ENCODE measurements at places on chromosomes 16 and 17. TPM values are rescaled to one million over a fixed set of nuclear protein-coding genes. Genes with fewer than 3 reads are reported as not detected.

CDRT4 gene
- 10.0 TPM for total RNA-seq

HS3ST4 gene
- total RNA-seq: not detected

CAMTA2 gene
- 59.8 TPM for total RNA-seq

PTX4 gene
- 0.26 TPM for total RNA-seq

RNF222 gene
- 0.15 TPM for total RNA-seq

PIK3R6 gene
- 0.72 TPM for total RNA-seq

SOST gene
- not detected for total RNA-seq

FOXN1 gene
- not detected for total RNA-seq

GRCh38 chr16:20867585-20867984 is 32.6 kb downstream of the DCUN1D3 start:
- H3K4me3 ChIP-seq: no peak overlapping the region
- H3K4me1 ChIP-seq: no peaks in the 10 kb centered on the region
- no peaks in the 10 kb centered on the region for H3K27me3 ChIP-seq
- H3K36me3 ChIP-seq: no peaks in the 10 kb centered on the region
- no peak overlapping the region for H3K27ac ChIP-seq
- no peak for DNase-seq

DNA sequence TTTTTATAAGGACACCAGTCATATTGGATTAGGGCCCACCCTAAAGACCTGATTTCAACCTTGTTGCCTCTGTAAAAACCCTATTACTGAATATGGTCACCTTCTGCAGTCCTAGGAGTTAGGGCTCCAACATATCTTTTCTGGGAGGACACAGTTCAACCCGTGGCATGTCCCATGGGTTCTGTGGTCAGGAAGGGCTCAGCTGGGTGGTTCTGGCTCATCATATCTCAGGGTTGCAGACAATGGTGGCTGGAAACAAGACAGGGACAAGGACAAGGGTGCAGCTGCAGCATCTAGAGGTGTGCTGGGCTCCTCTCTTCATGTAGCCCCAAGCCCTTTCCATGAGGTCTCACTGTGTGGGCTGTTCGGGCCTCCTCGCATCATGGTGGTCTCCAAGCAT is 63.1 kb upstream of the FOXF1 start:
- DNase-seq: no peak
- no peaks in the 10 kb centered on the region for H3K36me3 ChIP-seq
- no peak overlapping the region for H3K27ac ChIP-seq
- H3K4me1 ChIP-seq: peaks cover 13% of the 10 kb centered on the region

GRCh38 chr16:69814561-69814960 is 52.4 kb downstream of the WWP2 start:
- H3K27ac ChIP-seq: no peak overlapping the region
- H3K27me3 ChIP-seq: no peaks in the 10 kb centered on the region
- no peaks in the 10 kb centered on the region for H3K4me1 ChIP-seq
- H3K36me3 ChIP-seq: peaks cover 8% of the 10 kb centered on the region
- no peak overlapping the region for H3K4me3 ChIP-seq

GRCh38 chr17:73906896-73907870 is 262.9 kb upstream of the SDK2 start:
- H3K36me3 ChIP-seq: no peaks in the 10 kb centered on the region
- no peak overlapping the region for H3K27ac ChIP-seq
- no peak overlapping the region for H3K4me3 ChIP-seq
- DNase-seq: no peak
- H3K27me3 ChIP-seq: peaks cover 2% of the 10 kb centered on the region

DNA sequence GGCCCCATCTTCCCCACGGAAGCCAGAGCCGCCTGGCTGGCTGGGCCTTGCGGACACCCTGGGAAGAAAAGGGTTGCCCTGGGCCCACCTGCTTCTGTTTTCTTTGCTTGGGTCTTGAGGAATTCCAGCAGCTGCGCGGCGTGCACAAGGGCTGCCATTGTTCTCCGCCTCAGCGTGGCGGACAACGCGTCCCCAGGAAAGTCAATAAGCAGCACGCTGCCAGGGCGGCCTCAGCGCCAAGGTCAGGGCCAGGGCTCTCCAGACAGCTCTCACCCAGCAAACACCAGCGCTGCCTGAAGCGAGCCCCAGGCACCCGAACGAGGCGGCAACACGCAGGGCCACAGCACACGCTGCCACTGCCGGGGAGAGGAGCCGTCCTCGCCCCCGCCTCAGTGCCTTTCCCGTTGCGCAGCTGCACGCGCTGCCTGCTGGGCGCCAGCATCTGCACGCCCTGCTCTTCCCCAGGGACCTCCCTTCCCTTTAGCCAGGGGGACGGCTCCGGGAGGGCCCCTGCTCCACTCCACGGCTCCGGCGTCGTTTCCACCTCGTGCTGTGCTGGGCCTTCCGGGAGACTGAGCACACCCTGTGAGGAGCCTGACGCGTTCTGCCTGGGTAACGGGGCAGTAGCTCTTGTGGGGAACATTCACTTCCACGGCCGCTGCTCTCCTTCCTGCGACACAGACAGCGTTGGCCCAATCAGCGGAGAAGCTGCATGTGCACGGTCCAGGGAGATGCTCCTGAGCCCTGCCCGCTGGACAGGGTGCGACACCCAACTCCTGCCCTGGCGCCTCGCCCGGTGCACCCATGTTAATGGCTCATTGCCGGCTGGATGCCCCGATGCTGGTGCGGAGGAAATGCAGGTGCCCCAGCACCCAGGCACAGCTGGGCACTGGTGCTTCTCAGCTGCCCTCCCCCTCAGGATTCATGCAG is 57.8 kb downstream of the LMF1 start:
- H3K4me1 ChIP-seq: no peaks in the 10 kb centered on the region
- H3K27ac ChIP-seq: no peak overlapping the region
- no peaks in the 10 kb centered on the region for H3K27me3 ChIP-seq

DNA sequence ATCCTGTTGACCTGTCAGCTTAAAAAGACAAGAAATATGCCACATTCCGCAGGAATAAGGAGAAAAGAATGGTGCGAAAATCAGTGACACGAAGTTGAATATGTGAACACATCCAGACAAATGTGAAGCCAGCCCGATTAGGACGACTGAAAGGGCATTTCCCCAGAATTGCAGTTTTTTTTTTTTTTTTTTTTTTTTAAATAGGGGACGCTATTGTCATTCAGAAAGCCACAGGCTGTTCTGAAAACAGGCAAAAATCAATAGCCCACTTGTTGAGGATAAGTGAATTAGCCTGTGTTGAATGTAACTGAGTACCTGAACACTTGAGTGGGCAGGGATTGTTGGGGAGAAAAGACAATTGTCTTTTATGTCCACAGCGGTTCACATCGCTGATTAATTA is 507.1 kb downstream of the WWOX start:
- H3K27me3 ChIP-seq: no peaks in the 10 kb centered on the region
- H3K4me3 ChIP-seq: no peak overlapping the region
- no peak for DNase-seq
- H3K27ac ChIP-seq: no peak overlapping the region
- no peaks in the 10 kb centered on the region for H3K36me3 ChIP-seq

DNA sequence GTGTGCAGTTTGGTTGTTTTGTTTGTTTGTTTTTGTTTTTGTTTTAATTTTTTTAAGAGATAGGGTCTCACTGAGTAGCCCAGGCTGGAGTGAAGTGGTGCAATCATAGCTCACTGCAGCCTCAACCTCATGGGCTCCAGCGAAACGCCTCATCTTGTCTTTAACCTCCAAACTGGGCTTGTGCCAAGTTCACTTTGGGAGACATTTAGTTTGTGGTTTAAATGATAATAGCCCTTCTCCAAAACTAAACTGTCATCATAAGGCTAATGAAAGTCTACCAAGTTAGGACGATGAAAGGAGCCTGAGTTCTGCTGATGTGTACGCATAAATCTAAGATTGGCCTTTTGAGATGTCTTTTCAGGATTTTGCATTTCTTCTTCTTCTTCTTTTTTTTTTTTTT is 6.5 kb upstream of the CARD14 start:
- no peaks in the 10 kb centered on the region for H3K4me1 ChIP-seq
- peaks cover 15% of the 10 kb centered on the region for H3K27me3 ChIP-seq
- no peak overlapping the region for H3K4me3 ChIP-seq

GRCh38 chr16:81544700-81545271 is 100.2 kb downstream of the CMIP start:
- H3K27ac ChIP-seq: no peak overlapping the region
- H3K27me3 ChIP-seq: no peaks in the 10 kb centered on the region
- no peaks in the 10 kb centered on the region for H3K36me3 ChIP-seq
- no peak for DNase-seq

DNA sequence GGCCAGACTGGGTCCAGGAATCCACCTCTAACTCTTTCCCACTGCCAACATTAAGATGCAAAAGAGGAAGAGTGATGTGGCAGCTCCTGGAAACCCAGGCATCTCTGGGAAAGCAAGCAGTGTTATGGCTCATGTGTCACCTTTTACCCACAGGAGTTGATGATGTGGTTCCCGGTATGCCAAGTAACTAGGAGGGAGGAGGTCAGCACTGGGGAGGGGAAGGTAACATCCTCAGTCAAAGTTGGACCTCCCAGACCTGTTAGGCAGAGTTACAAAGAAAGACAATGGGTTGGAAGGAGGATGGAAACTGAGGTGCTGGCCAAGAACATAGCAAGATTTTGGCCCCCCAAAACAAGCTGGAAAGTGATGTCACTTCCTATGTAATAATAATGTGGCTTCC is 11.4 kb downstream of the KRABD2 start:
- H3K27ac ChIP-seq: no peak overlapping the region
- H3K4me3 ChIP-seq: no peak overlapping the region
- no peak for DNase-seq
- H3K36me3 ChIP-seq: no peaks in the 10 kb centered on the region
- no peaks in the 10 kb centered on the region for H3K4me1 ChIP-seq

DNA sequence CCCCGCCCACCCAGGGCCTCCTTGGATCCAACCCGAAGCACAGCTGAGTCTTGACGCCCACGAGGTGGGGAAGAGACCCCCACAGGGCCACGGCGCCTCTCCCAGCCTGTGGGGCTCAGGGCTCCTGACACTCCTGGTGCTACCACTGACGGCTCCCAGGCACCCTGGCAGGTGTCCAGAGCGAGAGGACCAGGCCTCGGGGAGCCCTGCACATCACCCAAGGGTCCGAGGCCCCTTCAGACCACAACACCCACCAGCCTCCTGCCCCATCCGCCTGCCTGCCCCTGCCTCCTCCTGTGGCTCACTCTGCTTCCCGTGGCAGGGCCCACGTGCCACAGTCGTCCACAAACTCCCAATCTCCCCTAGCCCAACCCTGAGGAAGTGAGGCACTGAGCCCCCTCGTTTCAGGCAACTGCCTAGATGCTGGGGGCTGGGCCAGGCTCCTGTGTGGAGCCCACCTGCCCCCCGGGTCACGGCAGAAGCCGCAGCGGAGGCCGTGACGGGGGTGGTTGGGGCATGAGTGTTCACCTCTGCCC is 28.3 kb upstream of the AATK start:
- no peaks in the 10 kb centered on the region for H3K27me3 ChIP-seq
- H3K4me3 ChIP-seq: no peak overlapping the region
- DNase-seq: no peak
- peaks cover 12% of the 10 kb centered on the region for H3K36me3 ChIP-seq
- no peak overlapping the region for H3K27ac ChIP-seq

DNA sequence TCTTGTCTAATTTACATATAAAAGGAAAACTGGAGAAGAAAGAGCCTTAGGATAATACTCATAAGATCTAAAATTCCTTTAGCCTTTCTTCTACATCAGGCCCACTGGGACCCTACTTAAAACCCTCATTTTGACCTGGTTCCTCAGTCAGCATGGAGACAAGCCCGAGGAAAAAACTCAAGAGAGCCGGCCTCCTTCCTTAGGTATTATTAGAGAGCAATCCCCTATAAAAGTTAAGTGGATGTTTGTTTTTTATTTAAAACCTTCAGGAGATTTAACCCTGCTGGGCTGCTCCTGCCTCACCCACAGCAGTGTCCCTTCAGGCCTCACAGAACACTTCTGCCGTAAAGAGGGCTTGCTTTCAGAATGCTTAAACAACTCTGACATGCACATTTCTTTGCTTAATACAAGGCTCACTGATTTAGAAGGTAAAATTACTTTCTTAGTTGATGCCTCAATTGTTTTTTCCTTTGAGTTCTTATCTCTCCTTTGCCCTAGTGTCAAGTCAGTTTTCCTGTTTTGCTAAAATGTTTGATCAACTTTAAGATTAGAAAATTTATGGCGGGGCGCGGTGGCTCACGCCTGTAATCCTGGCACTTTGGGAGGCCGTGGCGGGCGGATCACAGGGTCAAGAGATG is 145.6 kb upstream of the TBX2 start:
- no peaks in the 10 kb centered on the region for H3K27me3 ChIP-seq
- no peaks in the 10 kb centered on the region for H3K36me3 ChIP-seq
- no peak for DNase-seq

DNA sequence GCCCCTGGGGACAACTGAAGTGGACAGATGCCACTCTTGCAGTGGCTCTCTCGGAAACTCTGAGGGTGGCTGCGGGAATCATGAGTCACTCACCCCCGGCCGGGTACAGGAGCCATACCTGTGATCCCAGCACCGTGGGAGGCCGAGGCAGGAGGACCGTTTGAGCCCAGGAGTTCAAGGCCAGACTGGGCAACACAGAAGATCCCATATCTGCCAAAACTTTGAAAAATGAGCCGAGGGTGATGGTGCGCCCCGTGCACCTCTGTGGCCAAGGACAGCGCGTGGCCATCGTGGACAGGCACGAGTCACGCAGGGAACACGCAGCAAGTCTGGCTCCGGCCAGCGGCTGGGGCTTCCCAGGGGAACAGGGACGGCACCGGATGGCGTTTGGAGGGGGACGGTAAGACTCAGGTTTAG is 41.3 kb upstream of the ZC3H18 start:
- peaks cover 3% of the 10 kb centered on the region for H3K36me3 ChIP-seq
- DNase-seq: no peak
- H3K27me3 ChIP-seq: no peaks in the 10 kb centered on the region
- H3K4me1 ChIP-seq: no peaks in the 10 kb centered on the region

DNA sequence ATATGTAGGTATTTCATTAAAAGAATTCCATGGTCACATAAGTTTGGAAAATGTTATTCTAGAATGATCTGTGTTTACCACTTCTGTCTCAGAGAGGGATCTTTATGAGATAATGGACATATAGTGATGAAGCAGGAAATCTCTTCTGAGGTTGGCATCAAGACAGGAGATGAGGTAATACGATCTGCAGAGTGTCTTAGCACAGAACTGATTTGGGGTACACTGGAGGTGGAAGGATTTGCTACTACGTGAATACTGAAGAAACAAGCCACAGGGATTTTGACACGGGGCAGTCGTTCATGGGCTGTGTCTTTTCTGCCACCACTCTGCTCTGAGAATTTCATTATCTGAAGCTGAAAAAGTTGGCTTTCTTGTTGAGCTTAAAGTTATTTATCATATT is 5.5 kb downstream of the CBFB start:
- H3K4me3 ChIP-seq: no peak overlapping the region
- H3K27ac ChIP-seq: no peak overlapping the region
- no peak for DNase-seq
- peaks cover 30% of the 10 kb centered on the region for H3K4me1 ChIP-seq
- peaks cover 4% of the 10 kb centered on the region for H3K36me3 ChIP-seq

Data from T-cell (primary cell).